Effector memory CD4-positive, alpha-beta T cell (primary cell): ENCODE measurements at places on chromosomes 2 and 18.

DNA sequence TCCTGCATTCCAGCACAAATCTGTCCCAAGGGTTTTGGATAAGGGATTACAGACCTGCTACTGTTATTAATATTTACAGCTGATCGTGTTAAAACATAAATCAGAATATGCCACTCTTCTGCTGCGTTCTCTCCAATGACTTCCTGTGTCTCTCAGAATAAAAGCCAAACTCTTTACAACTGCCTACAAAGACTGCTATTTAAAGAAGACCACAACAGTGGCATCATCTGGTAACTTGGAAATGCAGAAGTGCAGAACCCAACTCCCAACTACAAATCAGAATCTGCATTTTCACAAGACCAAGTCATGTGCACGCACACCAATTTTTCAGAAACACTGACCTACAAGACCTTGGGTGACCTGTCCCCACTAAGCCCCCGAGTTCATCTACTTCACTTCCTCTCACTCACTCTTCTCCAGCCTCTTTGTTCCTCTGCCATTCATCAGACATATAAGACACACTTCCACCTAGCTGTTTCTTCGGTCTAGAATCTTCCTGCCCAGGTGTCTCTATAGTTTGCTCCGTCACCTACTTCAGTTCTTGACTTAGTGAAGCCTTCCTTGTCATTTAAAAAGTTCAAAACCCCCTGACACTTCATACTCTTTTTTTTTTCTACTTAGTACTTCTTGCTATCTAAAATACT, 36.0 kb downstream of the CHN1 start:
- DNase-seq, result no peak

DNA sequence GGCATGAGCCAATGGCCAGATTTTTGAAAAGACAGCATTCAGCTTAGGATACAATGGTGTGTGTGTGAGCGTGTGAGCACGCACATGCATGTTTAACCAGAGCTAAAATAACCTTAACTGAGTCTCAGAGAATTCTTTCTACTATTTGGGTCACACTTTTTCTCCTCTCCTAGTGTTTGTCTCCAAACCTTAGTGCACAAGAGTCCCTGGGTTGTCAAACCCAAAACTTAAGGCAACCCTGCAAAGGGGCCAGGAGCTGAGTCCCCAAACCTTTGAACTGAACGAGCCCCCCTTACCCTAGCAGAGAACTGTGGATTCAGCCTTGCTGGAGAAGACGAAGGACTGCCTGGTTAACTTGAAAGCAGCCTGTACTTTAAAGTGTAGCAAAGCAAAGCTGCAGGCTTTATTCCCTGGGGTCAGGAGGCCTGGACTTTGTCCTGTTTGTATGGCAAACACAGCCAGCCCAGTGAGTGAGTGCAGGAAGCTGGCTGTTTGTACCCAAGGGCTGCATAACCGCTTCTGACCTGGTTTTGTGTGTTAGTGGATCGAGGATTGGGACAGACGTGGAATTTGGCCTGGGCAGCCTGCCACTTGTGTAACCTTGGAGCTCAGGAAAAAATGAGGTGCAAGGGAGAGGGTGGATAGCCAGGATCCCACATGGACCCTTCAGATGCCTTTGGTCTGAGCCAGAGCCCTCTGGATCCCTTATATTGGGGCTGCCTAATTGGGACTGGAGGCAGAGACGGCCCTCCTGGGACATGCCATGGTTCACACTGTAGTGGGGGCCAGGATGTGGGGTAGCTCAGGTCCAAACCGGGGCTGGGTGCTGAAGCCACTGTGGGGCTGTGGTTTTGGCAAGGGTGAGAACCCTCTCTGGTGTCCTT, 6.4 kb upstream of the PSMD1 start:
- DNase-seq, result no peak

DNA sequence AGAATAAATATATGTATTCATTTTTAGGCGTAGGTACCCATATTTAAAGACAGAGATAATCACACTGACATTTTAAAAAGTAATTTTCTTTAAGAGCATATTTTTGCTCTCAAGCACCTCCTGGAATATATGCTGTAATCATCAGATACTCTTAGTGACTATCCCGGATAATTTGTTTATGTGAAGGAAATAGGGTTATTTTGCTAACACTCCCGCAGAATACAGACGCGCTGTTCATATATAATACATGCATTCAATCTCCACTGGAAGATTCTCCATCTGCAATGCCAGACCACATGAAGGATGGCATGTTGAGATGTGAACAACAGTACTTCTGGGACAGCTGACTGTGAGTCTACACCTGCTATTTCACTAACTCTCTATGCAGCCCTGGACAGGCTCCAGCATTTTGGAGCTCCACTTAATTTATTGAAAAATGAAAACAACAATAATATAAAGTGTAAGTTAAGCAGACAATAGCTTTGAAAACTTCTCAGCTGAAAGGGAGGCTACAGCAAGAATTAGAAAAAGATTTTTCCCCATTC, 430.6 kb downstream of the TMX3 start:
- no peak for DNase-seq

GRCh38 chr2:29775937-29776336, 145.4 kb downstream of the ALK start:
- DNase-seq, result no peak

DNA sequence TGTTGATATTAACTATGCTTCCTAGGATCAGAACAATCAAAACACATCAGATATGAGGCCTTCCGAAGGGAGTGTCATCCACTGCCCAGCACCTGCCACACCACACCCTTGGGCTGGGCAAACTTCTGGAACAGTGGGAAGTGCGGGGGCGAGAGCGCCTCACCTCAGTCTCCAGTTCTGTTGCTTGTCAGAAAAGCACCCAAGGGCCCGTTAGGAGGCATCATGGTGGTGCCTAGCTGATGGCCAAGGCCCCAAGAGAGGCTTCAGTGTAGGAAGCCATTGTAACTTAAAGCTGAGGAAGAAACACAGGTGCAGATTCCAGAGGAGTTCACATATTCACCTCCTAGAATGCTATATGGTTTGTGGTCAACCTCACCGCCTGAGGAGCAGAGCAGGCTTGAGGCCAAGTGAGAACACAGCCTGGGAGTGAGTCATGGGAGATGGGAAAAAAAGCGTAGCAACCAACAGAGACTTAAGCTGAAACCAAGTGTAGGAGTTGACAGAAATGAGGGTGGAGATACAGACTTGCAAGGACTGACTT, 85.1 kb upstream of the ATL2 start:
- DNase-seq, result no peak

- no peak for DNase-seq
These were observed 12.2 kb downstream of the METAP1D start for GRCh38 chr2:172011812-172012575.

- DNase-seq, result no peak
These were observed 19.3 kb downstream of the GAD1 start for GRCh38 chr2:170836027-170836426.

DNA sequence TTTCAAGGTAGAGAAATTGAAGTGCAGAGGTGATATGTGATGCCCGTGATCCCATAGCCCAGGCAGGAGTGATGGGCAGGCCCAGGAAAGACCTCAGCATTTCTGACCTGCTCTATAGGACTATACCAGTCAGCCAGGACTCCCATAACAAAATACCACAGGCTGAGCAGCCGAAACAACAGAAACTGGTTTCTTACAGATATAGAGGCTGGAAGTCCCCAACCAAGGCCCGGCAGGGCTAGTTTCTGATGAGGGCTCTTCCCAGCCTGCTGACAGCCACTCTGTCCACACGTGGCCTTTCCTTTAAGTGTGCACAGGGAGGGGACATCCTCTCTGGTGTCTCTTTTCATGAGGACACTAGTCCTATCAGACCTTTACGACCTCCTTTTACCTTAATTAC, 104.2 kb upstream of the AGAP1 start:
- DNase-seq, result no peak
